ENCODE measurements at places on chromosomes 16 and 17.

GRCh38 chr16:87310610-87311009 is 6.6 kb downstream of the C16orf95 start:
- no peak for DNase-seq

DNA sequence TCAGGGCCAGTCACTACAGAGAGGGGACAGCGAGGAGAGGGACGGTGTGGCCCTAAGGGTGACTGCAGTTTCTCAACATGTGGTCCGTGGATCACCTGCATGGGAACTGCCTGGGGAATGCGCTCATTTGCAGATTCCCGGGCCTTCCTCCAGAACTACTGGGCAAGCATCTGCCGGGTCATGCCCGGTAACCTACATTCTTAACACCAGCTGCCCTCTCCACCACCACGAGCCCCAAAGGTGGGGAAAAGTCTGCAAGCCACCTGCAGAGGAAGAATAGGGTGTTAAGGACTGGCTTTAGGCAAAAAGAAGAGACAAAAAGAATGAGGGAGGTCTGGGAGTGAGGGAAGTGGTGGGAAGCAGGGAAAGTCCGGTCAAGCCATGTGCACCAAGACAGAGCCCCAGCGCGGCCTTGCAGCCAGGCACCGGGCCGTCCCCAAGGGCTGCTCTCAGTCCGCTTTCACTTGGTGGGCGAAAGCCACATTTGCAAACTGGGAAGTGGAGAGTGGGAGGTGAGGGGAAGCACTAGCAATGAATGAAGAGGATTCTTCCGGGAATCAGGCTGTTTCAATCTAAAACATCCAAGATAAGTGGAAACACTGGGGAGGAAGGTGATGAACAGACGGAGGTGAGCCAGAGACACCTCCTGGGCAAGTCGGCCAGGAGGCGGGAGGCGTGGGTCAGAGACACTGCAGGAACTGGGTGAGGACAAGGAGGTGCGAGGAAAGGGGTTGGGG is 70.3 kb downstream of the N4BP1 start:
- no peak for DNase-seq

GRCh38 chr17:80021600-80021999 is 14.1 kb downstream of the TBC1D16 start:
- DNase-seq, result no peak

DNA sequence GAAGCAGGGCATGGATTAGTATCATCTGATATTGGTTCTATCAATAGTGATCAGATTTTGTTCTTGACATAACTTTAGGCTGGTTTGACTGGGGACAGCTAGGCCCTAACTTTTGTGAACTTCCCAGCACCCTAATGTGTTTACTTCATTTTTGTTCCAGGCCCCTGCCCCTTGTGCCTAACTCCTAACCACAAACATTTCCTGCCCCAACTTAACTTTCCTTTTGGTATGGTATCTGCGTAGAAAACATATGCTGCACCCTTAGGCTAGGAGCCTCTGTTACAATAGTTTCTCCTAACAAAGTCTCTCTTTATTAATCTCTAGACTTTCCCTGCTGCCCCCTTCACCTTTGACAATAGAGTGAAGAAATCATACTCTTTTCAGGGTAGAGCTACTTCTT is 2.5 kb downstream of the ADPRM start:
- DNase-seq, result peak; percentile 54

- DNase-seq, result peak; percentile 79
Measured at GRCh38 chr17:40122999-40123810, 1.4 kb downstream of the MSL1 start.

Data from DND-41 (cell line).